ENCODE measurements at places on chromosomes 5 and 9.

DNA sequence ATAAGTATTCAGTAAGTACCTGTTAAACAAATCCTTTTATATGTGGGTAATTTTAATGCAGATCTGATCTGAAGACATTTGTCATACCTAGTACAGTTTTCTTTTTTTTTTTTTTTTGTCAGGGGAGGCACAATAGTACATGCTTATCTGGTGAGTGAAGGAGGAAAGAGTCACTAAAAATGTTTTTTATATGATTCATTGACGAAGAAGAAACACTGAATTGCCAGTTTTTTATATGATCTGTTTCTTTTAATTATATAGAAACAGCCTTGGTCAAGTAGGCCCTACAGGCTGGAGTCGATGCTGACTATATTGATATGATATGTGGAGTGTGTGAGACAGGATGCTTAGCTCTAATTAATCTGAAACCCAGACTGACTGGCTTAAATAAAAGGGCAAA is 315.2 kb downstream of the PSAT1 start:
- peak; percentile 43 for DNase-seq

DNA sequence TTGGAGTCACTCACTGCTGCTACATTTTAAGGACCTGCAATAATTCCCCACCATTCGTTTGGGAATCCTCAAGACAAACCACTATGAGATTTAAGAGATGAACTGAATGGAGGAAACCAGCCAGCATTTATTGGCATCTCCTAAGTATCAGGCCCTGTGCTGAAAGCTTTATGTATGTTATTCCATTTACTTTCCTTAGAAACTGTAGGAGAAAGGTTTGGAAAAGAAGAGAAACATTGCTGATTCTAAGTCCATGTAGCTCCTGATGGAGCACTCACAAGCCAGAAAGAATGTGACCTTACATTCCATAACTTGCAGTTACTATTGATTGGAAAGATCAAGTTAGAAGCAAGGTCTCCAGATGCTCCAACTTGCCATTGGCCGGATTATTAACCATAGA is 267.4 kb downstream of the GAS1 start:
- no peak for DNase-seq

- peak; percentile 17 for DNase-seq
Observed at GRCh38 chr9:122346478-122347347, 24.1 kb upstream of the PTGS1 start.

- DNase-seq, result peak; percentile 73
Observed at GRCh38 chr9:110579034-110579861, at the start of gene SVEP1. SVEP1 (minus strand) TSS chr9:110579741; CDS start chr9:110579543, 198 bp downstream.

GRCh38 chr5:73183000-73183399 is 10.0 kb downstream of the TMEM174 start:
- DNase-seq, result no peak

- DNase-seq, result peak; percentile 81
Observed at GRCh38 chr5:55360190-55360589, 52.4 kb downstream of the MTREX start.

DNA sequence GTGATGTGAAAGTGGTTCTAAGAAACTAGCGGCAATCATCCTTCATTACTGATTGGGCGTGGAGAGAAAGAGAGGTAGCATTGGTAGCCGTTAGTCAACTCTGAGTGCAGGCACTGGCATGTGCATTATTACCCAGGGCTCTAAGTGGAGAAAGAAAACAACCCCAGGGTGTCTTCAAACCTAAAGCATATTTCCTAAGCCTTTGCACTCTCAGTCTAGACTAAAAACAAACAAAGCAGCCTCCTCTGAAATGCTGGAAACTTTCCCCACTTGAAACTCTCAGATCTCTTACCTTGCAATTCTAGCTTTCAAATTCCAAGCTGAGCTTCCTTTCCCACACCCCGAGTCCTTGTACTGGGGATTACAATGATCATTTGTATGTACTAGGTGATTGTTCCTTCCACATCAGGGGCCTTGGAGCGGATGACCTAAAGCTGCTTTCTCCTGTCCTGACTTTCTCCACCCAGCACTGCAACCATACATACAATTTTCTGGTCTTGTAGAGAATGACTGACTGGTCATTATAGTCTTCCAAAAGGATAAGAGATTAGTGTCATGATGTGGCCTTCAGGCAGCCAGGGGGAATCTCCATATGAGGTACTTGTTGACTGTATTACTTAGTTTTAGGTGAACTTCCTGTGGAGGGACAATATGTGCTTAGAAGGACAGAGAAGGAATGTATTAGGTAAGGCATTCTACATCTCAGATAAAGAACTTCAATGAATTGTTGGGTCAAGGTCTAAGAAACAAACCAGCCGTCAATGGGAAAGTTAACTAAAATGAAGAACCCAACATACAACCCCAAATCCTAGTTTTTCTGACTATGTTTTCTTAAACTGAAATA is 98.3 kb upstream of the CDKN2B start:
- DNase-seq, result peak; percentile 98

DNA sequence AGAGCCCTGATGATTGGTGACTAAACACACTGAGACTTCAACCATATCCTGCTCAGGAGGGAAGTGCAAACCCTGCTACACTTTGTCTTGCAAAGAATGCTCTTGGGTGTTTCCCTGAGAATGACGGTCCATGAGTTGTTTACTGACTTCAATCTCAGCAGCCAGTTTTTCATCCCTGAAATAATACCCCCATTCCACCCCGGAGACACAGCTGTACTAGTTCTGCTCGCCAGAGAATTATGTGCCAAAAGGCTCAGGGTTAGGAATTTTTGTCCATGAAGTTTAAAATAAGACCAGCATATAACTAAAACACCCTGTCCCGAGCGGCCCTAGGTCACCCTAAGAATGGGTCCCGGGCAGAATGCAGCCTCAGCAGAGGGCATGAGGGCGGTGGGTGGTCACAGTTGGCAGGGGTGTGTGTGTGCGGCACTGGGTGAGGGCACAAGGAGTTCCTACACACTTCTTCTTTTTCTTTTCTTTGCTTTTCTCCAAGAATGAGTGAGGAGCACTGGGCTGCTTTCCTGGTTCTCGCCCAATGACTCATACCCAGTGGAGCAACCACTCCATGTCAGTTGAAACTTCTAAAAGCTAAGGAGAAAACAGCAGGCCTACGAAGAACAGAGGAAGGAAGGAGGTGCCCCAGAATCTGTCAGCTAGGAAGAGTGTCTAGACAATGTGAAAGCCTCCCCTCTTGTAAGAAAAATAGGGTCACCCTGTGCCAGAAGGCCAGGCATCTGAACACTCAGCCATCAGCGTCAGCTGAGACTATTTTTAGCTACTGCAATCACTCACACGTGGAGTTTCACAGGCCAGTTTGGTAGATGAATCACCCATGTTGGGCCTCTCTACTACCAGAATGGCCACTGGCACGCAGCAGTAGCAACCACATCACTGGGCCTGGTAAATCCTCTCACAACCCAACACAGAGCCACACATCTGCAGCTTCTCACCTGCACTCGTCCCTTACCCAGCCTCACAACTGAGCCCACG is 105.9 kb downstream of the DPYSL3 start:
- DNase-seq, result peak; percentile 94

DNA sequence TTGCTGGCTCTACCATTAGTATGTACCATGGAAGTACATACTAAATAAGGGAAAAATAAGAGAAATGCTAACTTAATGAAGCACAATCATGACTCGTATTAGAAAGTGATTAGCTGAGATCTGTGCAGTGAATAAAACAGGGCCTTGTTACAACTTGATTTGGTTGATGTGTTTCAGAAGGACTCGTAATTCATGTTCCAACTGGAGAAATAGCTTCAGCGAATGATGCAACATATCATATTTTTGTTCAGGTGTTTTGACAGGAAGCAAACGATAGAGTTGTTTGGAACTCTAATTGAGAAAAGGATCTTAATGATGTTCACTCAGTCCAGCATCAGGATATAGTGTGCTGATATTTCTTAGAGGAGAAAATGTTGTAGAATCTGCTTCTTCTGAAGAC is 474.6 kb upstream of the WWC1 start:
- DNase-seq, result peak; percentile 96

GRCh38 chr9:127417131-127418036 is 6.8 kb upstream of the ZNF79 start:
- peak; percentile 94 for DNase-seq

GRCh38 chr5:102537011-102537410 is 38.2 kb upstream of the SLCO6A1 start:
- DNase-seq, result no peak

- DNase-seq, result peak; percentile 66
Observed at GRCh38 chr5:74127381-74128320, 501.7 kb downstream of the ARHGEF28 start.

DNA sequence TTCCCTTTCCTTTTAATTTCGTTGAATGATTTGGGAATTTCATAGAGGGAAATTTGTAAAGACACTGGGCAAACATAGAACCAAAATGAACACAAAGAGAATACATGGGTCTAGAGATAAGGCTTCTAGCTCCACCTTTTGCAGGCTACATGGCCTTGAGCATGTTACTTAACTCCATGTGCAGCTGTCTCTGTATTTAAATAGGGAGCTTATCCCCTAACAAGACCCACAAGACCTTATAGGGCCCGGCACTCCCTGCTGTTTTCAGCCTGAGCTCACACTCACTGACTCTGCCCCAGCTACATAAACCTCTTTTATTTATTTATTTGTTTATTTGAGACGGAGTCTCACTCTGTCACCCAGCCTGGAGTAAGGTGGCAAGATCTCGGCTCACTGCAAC is 30.6 kb upstream of the TLE1 start:
- no peak for DNase-seq

- DNase-seq, result no peak
Observed at GRCh38 chr5:80387063-80387768, 20.6 kb upstream of the ZFYVE16 start.

GRCh38 chr9:128995791-128996190 is 32.3 kb downstream of the SH3GLB2 start:
- DNase-seq, result no peak

DNA sequence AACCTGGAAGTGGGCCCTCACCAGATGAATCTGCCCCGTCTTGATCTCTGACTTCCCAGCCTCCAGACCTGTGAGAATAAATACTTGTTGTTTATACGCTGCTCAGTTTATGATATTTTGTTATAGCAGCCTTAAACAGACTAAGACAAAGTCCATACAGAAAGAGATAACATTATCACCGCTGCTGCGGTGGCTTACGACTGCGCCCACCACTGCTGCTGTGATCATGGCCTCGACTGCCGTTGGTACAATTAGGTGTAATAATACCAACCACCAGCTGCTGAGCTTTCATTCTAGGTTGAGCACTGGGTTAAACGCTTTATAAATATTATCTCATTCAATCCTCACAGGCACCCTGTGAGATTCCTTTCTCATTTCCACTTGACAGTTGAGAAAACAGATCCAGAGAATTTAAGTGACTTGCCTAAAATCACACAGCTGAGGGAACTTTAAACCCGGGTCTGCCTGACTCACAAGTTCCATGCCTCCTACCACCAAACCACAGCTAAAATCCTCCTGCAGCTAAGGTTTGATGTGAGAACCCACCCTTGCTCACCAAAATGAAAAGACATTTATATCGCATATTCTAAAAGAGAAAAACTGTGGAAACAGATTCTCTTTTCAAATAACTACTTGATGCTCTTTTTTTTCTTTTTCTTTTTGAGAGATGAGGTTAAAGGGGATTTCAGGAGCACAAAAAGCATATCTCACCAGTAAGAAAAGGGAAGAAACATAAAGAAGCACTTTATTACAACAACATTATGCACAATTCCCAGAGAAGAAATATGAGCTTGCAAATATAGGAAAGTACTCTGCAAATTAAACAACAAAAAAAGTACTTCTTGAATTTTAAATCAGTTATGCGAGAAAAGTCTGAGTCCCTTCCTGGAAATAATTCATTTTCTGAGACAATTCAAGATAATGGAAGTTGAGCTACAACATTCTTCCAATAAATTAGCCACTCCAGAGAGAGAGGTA is 23.9 kb downstream of the GOLM1 start:
- no peak for DNase-seq

DNA sequence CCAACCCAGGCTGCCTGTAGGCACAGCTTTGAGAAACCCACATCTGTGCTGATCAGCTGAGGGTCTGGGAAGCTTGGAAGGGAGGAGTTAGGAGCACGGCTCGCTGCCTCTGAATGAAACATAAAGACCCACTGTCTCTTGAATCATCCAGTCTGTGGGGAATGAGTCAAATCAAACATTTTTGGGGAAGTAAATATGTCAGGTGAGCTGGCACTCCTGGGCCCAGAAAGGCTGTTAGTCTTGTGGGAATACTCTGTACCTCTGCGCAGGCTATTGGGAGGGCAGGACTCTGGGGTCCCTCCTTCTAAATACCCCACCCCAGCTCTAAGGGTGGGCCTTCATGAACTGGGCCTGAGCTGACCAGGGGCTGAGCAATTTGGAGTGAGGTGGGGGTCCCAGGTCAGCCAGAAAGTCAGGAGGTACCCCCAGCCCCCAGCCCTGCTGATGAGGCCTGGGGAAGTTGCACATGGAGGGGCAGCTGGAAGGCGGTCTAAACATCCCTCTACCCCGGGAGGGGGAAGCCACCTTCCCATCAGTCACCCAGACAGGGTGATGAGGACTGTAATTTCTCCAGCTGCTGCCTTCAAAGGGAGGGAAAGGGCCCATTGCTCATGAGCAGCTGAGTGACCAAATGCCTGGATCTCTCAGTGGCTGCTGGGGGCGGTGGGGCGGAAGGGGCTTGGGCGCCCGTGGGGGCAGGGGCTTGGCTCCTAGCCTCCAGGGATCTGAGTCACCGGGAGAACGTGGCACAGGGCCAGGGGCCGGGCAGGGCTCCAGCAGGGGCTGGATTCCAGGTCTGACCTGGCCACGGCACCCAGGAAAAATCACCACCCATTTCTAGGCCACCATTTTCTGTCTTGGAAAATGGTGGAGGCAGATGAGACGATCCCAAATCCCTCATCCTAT is 10.8 kb downstream of the FIBCD1 start:
- peak; percentile 88 for DNase-seq

- no peak for DNase-seq
Observed at GRCh38 chr5:31495336-31495735, 36.6 kb downstream of the DROSHA start.

DNA sequence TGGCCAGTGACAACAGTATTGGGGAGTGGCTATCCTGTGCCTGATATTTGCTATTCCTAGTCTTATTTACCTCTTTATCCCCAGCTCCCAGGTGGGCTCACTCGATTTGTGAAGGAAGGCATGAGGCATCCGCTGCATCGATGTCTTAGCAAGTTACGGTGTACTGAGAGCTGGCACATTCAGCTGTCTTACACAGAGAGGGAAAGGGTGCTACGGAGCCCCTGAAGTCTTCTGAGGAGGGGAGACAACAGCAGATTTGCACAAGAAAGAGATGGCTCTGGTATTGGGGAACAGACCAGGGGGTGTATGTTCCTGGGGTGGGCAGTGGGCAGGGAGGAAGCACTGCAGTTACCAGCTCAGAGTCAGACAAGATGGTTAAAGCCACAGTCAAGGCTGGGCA is 172.6 kb downstream of the FGF18 start:
- DNase-seq, result no peak

- DNase-seq, result peak; percentile 44
Observed at GRCh38 chr5:141779503-141779973, 97.5 kb upstream of the ARAP3 start.

- DNase-seq, result no peak
Observed at GRCh38 chr9:131698618-131698985, 41.3 kb downstream of the RAPGEF1 start.

DNA sequence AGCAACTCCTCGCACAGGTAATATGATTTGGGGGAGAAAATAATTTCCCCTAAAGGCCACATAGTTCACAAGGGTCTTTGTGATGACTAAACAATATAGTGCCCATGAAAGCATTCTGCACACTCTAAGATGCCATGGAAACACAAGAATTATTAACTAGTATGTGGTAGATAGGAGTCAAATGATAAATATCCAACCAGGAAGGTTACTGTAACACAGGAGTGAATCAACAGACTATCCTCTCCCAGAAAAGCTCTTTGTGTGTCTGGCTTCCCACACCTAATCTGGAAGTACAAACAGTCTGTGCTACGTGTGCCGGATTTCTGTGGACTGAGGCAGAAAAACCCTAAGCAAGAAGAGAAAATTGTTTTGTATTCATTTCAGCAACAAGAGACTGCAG is 70.0 kb downstream of the OTP start:
- DNase-seq, result no peak
